ENCODE measurements at places on chromosomes 5 and 9.

GRCh38 chr9:130138791-130139190 is 33.4 kb upstream of the NCS1 start:
- peak; percentile 64 for DNase-seq

GRCh38 chr5:32572778-32573480 is 12.4 kb upstream of the SUB1 start:
- no peak for DNase-seq

- DNase-seq = no peak
Observed at GRCh38 chr9:22863106-22863505, 416.5 kb downstream of the DMRTA1 start.

- DNase-seq = no peak
Observed at GRCh38 chr5:31819926-31820516, 181.1 kb downstream of the PDZD2 start.

- no peak for DNase-seq
Observed at GRCh38 chr5:1974081-1974480, 91.4 kb upstream of the IRX4 start.

GRCh38 chr5:58060996-58061395 is 398.9 kb downstream of the PLK2 start:
- DNase-seq = no peak

GRCh38 chr5:11166923-11167322 is 405.9 kb upstream of the DAP start:
- no peak for DNase-seq

GRCh38 chr9:101226161-101226560 is 158.6 kb downstream of the BAAT start:
- no peak for DNase-seq

DNA sequence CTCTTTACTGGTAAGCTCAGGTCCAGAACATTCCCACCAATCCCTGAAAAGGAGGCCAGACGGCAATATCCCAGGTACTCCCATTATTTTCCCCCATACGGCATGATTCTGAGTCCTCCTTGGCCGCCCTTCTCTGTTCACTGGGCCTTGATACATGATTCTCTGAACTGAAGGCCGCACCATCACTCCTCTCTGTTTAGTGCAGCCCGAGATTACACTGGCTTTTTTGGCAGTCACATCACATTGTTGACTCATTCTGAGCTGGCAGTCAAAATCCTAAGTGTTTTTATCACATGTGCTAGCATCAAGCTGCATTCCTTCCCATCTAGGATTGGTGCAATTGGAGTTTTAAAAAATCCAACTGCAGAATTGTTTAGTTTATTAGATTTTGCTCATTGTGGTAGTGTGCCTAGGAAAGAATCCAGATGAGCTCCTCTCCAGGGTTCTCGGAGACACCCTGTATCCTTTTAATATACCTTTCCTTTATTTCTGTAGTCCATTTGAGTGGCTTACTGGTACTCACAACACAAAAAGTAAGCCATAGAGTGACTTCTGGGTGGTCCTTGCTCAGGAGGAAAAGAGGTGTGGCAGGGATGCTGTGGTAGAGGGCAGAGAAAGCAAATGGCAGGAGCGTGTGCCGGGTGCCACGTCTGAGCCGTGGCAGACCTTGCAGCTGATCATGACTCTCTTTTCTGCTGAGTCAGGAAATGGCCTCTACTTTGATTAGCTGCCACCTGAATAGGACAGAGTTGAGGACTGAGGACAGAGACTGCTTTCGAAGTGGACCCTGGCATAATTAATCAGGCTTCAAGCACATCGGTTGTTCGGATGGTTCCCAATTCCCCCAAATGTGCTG is 121.1 kb upstream of the IL12B start:
- peak; percentile 59 for DNase-seq

DNA sequence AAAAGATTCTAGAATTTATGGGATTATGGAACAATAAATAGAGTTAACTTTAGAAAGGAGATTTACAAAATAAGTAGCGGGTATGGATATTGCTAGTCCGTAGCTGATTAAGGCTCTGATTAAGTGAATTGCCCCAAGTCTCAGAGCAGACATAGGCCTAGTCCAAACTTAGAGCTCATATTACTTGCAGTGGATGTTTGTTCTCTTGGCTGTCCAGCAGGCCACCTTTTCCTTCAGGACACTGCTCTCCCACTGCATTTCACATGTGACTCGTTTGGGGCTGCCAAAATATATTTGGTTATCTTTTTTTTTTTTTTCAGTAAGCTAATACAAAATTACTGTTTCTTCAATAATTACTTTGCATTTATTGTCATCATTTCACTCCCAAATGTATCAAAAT is 76.6 kb downstream of the ARRDC3 start:
- DNase-seq = no peak

GRCh38 chr5:35151146-35151920 is 79.0 kb downstream of the PRLR start:
- peak; percentile 35 for DNase-seq
